NCI-H1436 (cell line): ENCODE measurements at places on chromosomes 12 and 14.

DNA sequence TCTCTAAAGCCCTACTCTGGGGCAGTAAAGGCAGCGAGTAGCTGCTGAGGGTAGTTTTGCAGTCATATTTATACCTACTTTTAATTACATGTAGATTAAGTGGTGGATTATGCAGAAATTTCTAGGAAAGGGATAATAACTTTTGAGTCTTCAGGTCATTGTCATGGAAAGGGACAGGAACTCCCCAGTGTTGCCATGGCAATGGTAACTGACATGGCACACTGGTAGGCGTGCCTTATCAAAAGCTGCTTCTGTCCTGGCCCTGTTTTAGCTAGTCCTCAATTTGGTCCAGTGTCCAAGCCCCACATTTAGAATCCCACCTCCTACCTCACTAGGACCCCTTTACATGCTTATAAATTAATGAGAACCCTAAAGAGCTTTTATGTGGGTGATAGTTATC lies 303.1 kb downstream of the VRK1 start:
- DNase-seq: no peak

DNA sequence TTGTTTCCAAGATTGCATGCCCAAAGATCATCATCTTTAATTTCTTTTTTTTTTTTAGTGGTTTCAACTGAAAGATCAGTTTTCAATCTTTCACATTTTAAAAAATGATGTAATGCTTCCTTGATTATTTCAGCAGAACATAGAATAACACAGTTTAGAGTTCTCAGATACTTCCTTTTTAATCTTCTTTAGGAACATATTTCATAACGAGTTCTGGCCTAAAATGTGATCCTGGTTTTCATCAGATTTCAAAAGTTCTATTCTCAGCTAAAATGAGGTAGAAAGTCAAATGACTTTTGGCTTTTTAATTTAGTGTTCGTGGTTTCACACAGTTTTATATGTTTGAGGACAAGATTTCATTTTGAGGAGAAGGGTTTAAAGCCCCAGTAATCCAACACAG lies 40.0 kb upstream of the NR1H4 start:
- DNase-seq: no peak

DNA sequence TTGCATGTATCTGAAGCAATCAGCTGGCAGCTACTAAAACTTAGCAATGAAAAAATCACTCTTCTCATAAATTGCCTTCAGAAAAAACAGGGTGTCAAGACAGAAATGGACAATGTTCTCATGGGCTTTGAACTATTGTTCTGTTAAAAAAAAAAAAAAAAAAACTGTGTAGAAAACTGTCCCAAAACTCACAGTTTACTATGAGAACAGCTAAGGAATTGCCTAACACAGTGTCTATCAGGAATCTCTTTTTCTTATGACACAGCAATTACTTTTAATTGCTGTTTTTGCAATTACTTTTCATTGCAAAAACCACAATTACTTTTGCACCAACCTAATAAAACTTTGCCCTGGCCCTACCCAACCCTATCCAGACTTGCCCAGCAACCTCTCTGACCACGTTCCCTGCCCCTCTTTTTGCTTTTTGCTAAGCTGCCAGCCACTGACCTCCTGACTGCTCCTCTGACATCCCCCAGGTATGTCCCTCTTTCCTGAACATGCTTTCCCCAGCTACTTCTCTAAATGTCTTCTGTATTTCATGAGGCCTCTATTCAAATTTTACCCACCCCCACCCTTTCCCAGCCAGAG lies 68.0 kb upstream of the SLCO1C1 start:
- DNase-seq: no peak

DNA sequence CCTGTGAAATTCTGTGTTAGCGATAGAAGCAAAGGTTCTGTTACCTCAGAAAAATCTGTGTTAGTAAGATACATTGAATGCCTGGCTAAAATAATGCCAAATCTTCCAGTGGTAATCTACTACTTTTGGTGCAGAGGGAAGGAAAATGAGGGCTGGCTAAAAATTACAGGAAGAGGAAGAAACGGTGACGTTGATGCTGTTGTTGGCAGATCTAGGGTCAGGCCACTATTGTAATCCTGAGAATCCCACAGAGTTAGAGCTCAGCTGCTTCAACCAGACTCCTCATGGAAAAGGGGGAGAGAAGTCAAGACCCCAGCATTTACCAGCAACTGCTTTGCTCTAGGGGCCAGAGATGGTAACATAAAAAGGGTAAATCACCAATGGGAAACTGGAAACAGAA lies 145.1 kb downstream of the PPM1H start:
- no peak for DNase-seq

DNA sequence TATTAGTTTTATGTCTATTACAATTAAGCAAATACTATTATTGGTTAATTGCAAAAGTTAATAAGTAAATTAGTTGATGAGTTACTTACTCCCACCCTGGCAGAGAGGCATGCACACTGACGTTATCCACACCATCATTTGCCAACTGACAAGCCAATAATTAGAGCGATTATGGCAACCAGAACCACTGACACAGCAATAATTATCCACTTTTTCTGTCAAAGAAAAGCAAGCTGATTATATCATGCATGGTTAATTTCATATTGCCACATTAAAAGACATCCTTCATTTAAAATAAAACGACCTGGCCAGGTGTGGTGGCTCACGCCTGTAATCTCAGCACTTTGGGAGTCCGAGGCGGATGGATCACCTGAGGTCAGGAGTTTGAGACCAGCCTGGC lies 43.1 kb downstream of the STX2 start:
- DNase-seq: no peak

GRCh38 chr12:93733358-93733757 lies 56.2 kb downstream of the CRADD start:
- no peak for DNase-seq

DNA sequence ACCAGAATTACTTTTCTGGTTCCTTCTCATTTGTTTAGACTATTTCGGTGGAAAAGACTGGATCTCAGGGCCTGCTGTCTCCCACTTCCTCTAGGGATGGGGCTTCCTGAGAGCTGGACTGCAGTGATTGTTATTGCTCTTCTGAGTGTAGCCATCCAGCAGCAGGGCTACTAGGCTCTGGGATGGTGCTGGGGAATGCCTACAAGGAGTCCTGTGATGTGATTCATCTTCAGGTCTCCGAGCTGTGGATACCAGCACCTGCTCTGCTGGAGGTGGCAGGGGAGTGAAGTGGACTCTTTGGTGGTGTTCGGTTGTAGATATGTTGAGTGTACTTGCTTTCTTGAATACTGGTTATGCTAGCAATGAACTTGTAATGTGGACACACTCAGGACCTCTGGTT lies 42.7 kb downstream of the AEBP2 start:
- DNase-seq: no peak

- DNase-seq: no peak
Observed at GRCh38 chr14:86912709-86913108, 1080.3 kb downstream of the GALC start.

DNA sequence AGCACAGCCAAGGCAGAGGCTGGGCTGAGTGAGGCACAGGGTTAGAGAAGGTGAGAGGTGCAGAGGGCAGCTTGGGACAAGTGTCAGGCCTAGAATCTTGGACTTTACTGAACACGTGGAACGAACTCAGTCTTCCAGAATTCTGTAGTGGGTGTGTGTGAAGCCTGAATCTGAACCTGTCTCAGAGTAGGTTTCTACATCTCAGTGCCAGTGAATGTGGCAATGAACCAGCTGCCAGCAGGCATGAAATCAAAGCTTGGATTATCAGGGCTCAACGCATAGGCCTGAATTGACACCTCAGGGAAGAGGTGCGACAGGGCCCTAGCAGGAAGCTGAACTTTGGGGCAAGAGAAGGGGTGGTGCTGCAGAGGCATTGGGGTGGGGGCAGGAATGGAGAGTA lies 104.6 kb downstream of the SAMD4A start:
- DNase-seq: no peak

DNA sequence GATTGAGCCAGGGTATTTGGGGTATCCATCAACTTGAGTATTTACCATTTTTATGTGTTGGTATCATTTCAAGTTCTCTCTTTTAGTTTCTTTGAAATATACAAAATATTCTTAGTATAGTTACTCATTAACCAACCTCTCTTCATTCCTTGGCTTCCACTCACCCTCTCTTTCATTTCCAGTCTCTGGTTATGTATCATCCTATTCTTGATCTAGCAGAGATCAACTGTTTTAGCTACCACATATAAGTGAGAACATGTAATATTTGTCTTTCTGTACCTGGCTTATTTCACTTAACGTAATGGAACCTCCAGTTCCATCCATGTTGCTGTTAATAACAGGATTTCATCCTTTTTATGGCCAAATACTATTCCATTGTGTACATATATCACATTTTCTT lies 86.9 kb downstream of the DACT1 start:
- DNase-seq: no peak

DNA sequence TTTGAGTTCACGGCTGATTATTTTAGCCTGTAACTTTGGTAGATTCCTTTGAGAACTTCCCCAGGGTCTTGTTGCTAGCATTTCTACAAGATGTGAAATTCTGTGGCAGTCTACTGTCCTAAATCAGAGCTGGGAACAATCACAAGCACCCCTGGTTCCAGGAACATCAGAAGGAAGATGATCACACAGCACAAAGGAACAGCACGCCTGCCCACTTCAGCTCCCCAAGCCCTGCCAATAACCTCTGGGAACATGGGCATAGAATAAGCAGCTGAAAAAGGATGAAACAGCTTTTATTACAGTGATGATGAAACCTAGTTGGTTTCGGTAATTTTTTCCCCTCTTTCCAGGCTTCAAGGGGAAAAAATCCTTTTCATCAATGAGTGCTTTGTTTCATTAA lies 12.3 kb downstream of the GPR19 start:
- peak; percentile 2 for DNase-seq

DNA sequence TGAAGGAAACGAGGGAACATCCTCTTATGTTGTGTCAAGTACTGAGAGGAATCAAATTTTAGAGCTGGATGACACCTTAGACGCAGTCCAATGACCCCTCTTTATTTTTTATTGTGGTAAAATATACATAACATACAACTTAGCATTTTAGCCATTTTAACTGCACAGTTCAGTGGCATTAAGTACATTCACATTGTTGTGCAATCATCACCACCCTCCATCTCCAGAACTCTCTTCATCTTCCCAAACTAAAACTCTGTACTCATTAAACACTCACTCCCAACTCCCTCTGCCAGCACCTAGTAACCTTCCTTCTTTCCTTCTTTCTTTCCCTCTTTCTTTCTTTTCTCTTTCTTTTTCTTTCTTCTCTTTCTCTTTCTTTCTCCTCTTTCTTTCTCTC lies 97.2 kb upstream of the SLC24A4 start:
- DNase-seq: no peak

DNA sequence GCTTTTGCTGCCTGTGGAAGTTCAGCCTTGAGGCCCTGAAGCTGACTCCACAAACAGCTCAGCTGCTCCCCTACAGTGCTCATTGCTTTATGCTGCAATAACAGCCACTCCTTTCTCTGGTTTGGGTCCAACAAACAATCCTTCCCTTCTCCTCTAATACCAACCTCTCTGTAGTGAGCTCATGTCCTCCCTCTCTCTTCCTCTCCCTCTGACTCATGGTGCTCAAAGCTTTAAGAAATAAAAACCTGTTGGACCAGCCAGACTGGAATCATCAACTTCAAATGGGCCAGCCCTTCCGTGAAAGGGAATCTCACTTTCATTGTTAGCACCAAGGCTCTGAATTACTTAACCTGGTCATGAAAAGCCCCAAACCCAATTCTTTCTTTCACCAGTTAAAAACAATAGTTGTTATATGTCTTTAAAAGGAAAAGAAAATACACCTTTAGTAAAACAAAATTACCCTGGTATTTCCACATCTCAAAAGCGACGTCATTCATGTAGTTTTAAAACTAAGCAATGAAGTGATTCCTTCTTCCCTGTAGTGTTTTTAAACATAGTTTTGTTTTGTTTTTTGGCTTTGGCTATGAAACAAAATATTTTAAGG lies 126.4 kb downstream of the DUSP6 start:
- DNase-seq: no peak

DNA sequence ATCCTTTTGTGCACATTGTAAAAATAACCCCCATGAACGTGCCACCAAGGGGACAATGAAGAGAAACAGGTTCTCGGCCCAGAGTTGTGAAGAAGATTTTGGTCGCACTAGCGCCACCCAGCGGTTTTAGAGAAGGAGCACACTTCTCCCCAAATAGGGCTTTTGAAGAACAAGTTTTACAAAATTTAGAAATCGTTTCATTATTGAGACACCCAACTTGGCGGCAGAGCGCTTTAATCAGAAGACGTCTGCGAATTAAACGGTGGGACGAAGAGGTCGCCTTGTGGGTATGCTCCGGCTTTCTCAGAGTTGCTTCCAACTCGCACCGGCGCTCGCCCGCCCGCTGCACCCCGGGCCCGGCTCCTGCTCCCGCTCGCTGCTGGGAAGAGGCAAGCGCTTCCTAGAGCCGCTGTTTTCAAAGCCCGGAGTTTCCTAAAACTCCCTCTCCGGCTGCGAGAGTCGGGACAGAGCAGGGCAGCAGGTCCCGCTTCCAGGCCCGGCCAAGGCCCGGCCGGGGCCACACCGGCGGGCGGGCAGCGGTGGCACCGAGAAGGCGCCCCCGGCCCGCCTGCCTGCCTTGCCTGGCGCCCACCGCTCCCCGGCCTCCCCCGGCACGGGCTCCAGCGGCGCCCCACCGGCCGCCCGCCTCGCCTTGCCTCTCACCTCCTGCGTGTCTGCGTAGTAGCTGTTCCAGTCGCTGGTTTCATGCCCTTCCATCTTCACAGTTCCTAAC lies 645 bp downstream of the FOXA1 start:
- peak; percentile 79 for DNase-seq

DNA sequence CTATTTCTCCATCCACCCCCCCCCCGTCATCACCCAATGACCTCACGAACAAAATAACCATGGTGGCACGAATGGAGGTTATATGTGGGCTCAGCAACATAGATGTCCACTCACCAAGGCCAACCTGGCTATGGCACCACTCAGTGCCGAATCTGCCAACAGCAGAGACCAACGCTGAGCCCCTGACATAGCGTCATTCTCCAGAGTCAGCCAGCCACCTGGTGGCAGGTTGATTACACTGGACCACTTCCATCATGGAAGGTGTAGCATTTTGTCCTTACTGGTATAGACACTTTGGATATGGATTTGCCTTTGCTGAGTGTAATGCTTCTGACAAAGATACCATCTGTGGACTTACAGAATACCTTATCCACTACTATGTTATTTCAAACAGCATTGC lies 24.2 kb upstream of the DYRK2 start:
- DNase-seq: no peak

DNA sequence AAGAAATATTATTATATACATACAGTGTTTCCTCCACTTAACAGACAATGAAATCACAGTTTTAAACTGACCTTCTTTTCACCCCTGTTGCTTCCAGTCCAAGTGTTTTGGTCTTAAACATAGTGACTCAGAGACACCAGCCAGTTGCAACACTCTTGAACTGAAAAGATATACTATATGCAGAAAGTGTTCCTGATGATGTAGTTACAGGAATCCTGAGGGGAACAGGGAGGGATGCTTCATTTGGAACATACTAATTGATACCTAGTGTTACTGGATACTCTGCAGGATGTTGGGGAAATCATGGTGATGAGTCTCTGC lies 420.8 kb downstream of the CCDC91 start:
- no peak for DNase-seq
